Left lung (tissue), 14 donors: ENCODE measurements at places on chromosomes 11 and 22. TPM values are rescaled to one million over a fixed set of nuclear protein-coding genes. Genes with fewer than 3 reads are reported as not detected.

The TAF6L gene
- total RNA-seq, result 14.5 TPM

The KRTAP5-10 gene
- total RNA-seq, result not detected

The BCO2 gene
- 3.3 TPM for total RNA-seq

The SLC7A4 gene
- 3.0 TPM for total RNA-seq

The CSNK2A3 gene
- total RNA-seq, result 3.2 TPM

The OR52A1 gene
- not detected for total RNA-seq

The ACR gene
- total RNA-seq, result not detected

The CDC45 gene
- total RNA-seq, result 6.5 TPM
